ENCODE measurements at places on chromosomes 16 and 17. TPM values are rescaled to one million over a fixed set of nuclear protein-coding genes. Genes with fewer than 3 reads are reported as not detected.

The KRTAP4-1 gene
- not detected for polyA plus RNA-seq

The ATP2A1 gene
- polyA plus RNA-seq: not detected

The FAM171A2 gene
- polyA plus RNA-seq: not detected

The NT5M gene
- polyA plus RNA-seq: 3.3 TPM

The FAM20A gene
- polyA plus RNA-seq: not detected

The STX4 gene
- 46.4 TPM for polyA plus RNA-seq

The UMOD gene
- polyA plus RNA-seq: not detected

The TBX2 gene
- not detected for polyA plus RNA-seq

The YBX2 gene
- polyA plus RNA-seq: not detected

DNA sequence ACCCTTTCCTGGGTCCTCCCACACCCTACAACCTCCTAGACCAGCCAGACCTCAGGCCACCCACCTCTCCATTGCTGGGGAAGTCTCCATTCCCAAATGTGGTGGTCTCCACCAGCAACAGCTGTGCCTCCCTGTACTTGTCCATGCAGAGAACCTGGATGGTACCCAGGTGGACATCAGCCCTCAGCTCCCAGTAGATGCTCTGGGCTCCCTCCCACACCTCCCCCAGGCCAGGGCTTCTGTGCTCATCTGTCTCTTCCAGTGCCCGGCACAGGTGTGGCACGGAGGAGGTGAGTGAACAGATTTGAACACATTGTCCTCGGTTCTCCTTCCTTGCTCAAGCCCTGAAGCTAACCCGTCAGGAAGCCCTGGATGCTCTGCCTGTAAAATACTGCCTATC is 34.6 kb downstream of the LGALS9 start:
- DNase-seq: no peak
- no peaks in the 10 kb centered on the region for H3K27me3 ChIP-seq
- no peaks in the 10 kb centered on the region for H3K4me1 ChIP-seq
- H3K4me3 ChIP-seq: no peak overlapping the region
- H3K36me3 ChIP-seq: no peaks in the 10 kb centered on the region

DNA sequence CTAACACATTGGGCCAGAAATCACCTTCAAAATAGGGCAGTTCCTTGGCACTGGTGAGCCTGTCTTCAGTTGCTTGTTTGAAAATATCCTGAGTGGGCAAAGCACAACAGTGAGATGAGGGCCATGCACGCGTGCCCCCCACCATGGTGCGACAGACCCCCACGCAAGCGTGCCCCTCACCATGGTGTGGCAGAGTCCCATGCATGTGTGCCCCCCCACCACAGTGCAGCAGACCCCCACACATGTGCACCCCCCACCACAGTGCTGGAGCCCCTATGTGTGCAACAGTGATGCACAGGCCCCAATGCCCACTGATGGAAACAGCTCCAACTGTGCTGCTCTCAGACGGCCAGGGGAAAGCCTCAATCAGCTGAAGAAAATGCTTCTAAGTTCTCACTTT is 18.8 kb upstream of the TRAP1 start:
- H3K4me3 ChIP-seq: no peak overlapping the region
- peaks cover 7% of the 10 kb centered on the region for H3K4me1 ChIP-seq
- DNase-seq: no peak
- no peak overlapping the region for H3K27ac ChIP-seq

DNA sequence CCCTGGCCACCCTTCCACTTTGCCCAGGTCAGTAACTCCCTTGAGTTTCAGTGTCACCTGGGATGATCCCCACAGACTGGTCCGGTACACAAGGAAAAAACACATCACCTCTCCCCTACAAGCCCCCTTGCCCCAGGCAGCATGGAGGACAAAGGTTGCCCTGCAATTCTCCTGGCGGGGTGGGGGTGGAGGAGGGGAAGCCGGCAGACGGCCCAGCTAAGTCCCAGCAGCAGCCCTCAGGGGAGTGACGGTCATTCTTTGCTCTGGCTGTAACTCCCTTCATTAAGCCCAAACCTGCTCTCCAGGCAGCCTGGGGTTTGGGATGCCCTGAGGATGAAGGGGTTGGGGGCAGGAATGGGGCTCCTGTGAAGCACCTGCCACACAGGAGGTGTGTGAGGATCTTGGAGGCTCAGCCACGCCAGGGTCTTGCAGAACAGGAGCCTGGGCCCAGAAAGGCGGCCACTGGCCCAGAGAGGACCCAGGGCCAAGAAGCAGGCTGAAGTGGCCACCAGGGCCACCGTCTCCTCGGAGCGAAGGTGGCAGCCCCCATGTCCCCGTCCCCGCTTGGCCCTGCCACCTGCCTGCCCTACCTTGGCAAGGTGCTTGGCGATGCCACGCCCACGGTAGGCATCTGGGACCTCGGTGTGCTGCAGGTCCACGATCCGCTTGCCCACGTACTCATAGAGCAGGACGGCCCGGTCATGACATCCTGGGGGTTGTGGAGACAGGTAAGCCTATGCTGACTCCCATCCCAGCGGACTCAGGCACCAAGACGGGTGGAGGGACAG is 9.5 kb downstream of the NATD1 start:
- no peak overlapping the region for H3K27ac ChIP-seq
- no peak for DNase-seq
- H3K27me3 ChIP-seq: peaks cover 5% of the 10 kb centered on the region
- peaks cover 6% of the 10 kb centered on the region for H3K4me1 ChIP-seq
- no peak overlapping the region for H3K4me3 ChIP-seq

DNA sequence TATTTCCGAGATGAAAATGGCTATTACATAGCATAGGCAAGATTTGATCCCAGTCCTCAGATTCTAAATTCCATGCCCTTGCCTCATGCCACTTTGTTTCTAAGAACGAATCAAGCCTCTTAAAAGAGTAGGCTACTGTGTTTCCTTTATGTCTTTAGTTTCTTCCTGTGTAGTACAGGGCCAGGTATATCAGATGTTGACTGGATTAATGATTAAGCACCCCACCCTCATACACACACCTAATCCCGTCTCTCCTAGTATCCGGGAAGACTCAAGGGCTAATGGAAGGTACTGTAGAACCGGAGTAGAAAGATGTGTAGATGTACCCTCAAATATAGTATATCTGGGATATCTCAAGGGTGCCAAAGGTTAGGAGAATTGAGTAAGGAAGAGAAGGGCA is 6.7 kb downstream of the TOM1L1 start:
- no peak overlapping the region for H3K27ac ChIP-seq
- H3K4me3 ChIP-seq: no peak overlapping the region
- no peaks in the 10 kb centered on the region for H3K36me3 ChIP-seq
- H3K4me1 ChIP-seq: no peaks in the 10 kb centered on the region
- DNase-seq: no peak

- H3K36me3 ChIP-seq: peaks cover 6% of the 10 kb centered on the region
- no peak overlapping the region for H3K4me3 ChIP-seq
- no peak overlapping the region for H3K27ac ChIP-seq
- no peak for DNase-seq
These were observed 59.3 kb downstream of the CENPV start for GRCh38 chr17:16293931-16294330.

DNA sequence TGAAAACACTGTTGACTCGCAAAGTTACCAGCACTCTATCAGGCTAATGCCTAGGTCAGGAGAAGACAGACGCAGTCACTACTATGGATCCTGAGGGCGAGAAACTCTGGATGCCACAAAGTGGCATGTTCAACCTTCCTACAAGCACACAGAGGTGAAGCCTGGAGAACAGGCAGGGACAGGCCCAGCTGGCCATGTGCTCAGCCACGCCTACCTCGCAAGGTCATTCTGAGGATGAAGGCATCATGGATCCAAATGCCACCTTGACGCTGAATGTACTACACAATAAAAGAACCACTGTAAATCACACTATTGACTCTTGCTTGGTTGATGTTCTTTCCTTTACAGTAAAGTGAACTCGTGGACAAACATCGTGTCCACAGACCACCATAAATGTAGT is 85.8 kb downstream of the ANKRD11 start:
- no peak for DNase-seq
- peaks cover 83% of the 10 kb centered on the region for H3K4me1 ChIP-seq
- H3K27ac ChIP-seq: peak overlapping the region; percentile 31
- H3K27me3 ChIP-seq: peaks cover 17% of the 10 kb centered on the region

GRCh38 chr17:81676906-81677305 is 6.7 kb downstream of the ARL16 start:
- H3K27ac ChIP-seq: no peak overlapping the region
- no peak for DNase-seq
- H3K4me1 ChIP-seq: peaks cover 5% of the 10 kb centered on the region
- no peak overlapping the region for H3K4me3 ChIP-seq
- no peaks in the 10 kb centered on the region for H3K27me3 ChIP-seq
- H3K36me3 ChIP-seq: no peaks in the 10 kb centered on the region

- no peak for DNase-seq
- H3K4me3 ChIP-seq: no peak overlapping the region
- peaks cover 7% of the 10 kb centered on the region for H3K27me3 ChIP-seq
- H3K36me3 ChIP-seq: no peaks in the 10 kb centered on the region
- H3K27ac ChIP-seq: no peak overlapping the region
- H3K4me1 ChIP-seq: no peaks in the 10 kb centered on the region
These were observed 292.5 kb downstream of the PHKB start for GRCh38 chr16:47753659-47754058.

DNA sequence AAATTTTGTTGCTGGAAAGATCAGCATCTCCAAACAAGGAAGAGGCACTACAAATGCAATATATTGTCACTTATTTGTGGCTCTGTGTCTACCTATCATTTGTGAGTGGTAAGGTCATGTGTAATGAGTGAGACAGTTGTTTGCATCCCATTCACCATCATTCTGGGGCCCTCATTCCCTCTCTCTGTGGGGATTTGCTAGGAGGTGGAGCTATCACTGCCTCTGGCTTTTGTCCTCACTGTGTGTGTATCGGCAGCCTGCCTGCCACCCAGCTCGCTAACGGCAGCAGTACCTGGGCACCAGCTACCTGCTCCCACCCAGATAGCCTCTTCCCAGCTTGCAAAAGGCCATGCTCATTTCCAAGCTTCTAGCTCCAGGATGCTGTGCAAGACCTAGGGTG is 379.2 kb upstream of the ZFHX3 start:
- H3K4me1 ChIP-seq: no peaks in the 10 kb centered on the region
- H3K36me3 ChIP-seq: no peaks in the 10 kb centered on the region
- no peak overlapping the region for H3K4me3 ChIP-seq
- DNase-seq: no peak
- H3K27me3 ChIP-seq: peaks cover 4% of the 10 kb centered on the region

DNA sequence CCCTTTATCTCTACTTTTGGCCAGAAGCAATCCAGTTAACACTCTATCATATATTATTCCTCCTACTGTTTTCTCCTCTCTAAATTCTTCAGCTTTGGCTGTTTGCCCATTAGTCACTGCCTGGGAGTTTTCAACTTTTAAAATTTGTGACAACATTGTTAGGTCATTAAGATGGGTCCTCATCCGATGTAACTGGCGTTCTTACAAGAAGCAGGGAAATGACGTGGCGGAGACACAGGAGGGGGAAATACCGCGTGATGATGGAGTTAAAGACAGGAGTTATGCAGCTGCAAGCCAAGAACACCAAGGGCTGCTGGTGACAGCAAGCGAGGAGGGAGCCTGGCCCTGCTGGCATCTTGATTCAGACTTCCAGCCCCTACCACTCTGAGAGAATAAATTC is 34.8 kb upstream of the CPHXL start:
- no peak for DNase-seq
- H3K27me3 ChIP-seq: no peaks in the 10 kb centered on the region
- no peak overlapping the region for H3K4me3 ChIP-seq
- peaks cover 6% of the 10 kb centered on the region for H3K4me1 ChIP-seq
- H3K36me3 ChIP-seq: no peaks in the 10 kb centered on the region

DNA sequence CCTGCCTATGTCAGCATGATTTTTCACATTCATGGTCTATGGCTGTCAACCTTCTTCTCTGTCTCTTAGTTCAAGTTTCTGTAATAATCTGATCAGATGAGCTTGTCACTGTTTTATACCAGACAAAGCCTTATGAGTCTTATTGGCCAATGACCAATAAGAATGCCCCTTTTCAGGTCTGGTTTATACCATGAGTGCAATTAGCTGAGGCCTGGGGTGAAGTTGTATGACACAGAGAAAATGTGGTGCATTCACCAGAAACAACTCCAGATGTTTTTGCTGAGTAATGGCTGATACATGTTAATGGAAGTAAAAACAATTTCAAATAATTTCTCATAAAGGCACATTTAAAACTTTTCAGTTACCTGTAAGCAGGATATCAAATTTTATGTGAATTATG is 218.6 kb upstream of the CDH8 start:
- H3K27ac ChIP-seq: no peak overlapping the region
- no peak for DNase-seq
- no peaks in the 10 kb centered on the region for H3K27me3 ChIP-seq
- no peaks in the 10 kb centered on the region for H3K4me1 ChIP-seq
- H3K4me3 ChIP-seq: no peak overlapping the region

- no peaks in the 10 kb centered on the region for H3K36me3 ChIP-seq
- H3K27me3 ChIP-seq: peaks cover 5% of the 10 kb centered on the region
- H3K4me3 ChIP-seq: no peak overlapping the region
- peak overlapping the region; percentile 30 for H3K27ac ChIP-seq
- no peak for DNase-seq
These were observed 16.2 kb upstream of the PHF12 start for GRCh38 chr17:28967221-28968135.

GRCh38 chr17:2335726-2336214 is 487 bp downstream of the TSR1 start:
- no peaks in the 10 kb centered on the region for H3K36me3 ChIP-seq
- H3K27me3 ChIP-seq: peaks cover 4% of the 10 kb centered on the region
- peak overlapping the region; percentile 97 for H3K4me3 ChIP-seq
- peaks cover 27% of the 10 kb centered on the region for H3K4me1 ChIP-seq
- DNase-seq: no peak

- peaks cover 2% of the 10 kb centered on the region for H3K27me3 ChIP-seq
- no peak overlapping the region for H3K27ac ChIP-seq
These were observed 221.1 kb upstream of the GSE1 start for GRCh38 chr16:85391769-85392583.

DNA sequence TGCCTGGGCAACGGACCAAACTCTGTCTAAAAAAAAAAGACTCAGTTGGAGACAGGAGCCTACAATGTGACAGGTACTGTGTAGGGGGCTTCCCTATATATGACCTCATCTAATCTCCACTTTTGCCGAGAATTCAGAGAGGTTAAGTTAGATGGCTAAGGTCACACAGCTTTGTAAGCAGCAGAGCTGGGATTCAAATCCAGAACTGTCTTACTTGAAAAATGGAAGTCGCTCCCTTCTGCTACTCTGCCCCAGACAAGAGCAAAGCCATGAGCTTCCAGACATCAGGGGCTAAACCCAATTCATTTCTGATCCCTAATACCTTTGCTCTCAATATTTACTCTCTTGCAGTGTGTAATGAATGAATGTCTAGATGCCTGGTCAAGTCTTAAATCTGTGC is 41.5 kb upstream of the ABCC12 start:
- no peak for DNase-seq
- no peak overlapping the region for H3K4me3 ChIP-seq
- H3K4me1 ChIP-seq: no peaks in the 10 kb centered on the region
- no peak overlapping the region for H3K27ac ChIP-seq

GRCh38 chr17:39742856-39743436 is 5.2 kb downstream of the GRB7 start:
- no peak overlapping the region for H3K4me3 ChIP-seq
- peaks cover 11% of the 10 kb centered on the region for H3K27me3 ChIP-seq
- H3K4me1 ChIP-seq: peaks cover 7% of the 10 kb centered on the region
- no peaks in the 10 kb centered on the region for H3K36me3 ChIP-seq
- no peak overlapping the region for H3K27ac ChIP-seq
- DNase-seq: no peak

GRCh38 chr17:28343491-28343932 is 8.0 kb downstream of the TNFAIP1 start:
- H3K4me3 ChIP-seq: no peak overlapping the region
- peaks cover 2% of the 10 kb centered on the region for H3K4me1 ChIP-seq
- H3K27ac ChIP-seq: no peak overlapping the region
- peaks cover 12% of the 10 kb centered on the region for H3K36me3 ChIP-seq
- no peak for DNase-seq

Measured in immature natural killer cell (primary cell).